ENCODE measurements at places on chromosomes 11 and 22. TPM values are rescaled to one million over a fixed set of nuclear protein-coding genes. Genes with fewer than 3 reads are reported as not detected.

DNA sequence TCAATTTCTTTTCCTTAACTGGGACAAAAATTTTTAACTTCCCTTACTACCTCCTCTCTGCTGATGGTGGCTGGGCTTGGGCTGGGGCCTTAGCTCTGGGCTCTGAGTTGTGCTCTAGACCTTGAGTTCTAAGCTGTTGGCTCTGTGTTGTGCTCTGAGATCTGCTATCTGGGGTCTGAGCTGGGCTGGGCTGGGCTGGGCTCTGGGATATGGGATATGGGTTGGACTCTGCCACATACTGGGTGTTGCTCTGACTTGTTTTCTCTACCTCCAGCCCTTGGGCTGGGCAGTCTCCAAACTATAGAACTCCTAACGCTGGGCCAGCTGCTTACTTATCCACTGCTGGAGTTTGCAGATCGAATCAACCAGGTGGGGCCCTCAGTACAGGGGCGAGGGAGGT lies 41.9 kb downstream of the DNHD1 start:
- no peaks in the 10 kb centered on the region for H3K27me3 ChIP-seq
- no peak for DNase-seq
- H3K36me3 ChIP-seq, result no peaks in the 10 kb centered on the region

The TRIM66 gene
- total RNA-seq, result 18.7 TPM

- no peak overlapping the region for H3K27ac ChIP-seq
- DNase-seq, result no peak
- H3K4me1 ChIP-seq, result no peaks in the 10 kb centered on the region
These were observed 1.2 kb upstream of the MYO7A start for GRCh38 chr11:77126861-77127234.

DNA sequence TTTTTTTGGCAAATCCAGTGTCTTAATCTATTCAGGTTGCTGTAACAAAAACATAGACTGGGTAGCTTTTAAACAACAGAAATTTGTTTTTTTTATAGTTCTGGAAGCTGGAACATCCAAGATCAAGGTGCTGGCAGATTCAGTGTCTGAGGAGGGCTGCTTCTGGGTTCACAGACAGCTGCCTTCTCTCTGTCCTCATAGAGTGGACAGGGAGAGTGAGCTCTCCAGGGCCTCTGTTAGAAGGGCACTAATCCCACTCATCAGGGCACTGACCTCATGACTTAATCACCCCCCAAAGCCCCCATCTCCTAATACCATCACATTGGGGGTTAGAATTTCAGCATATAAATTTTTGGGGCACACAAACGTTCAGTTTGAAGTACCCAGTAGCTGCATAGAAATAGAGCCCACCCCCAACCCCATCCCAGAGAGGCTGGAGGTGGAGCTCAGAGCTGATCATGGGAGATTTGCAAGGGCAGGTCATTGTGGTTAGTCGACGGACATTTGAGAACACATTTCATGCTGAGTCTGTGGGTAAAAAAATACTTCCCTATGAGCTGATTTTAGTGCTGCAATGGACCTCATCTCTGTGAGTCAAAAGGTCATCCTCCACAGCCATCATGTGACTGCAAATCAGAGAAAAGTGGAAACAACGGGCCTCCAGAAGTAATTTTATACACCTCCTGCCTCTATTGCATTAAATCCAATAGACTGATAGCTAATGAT lies 203.1 kb upstream of the CADM1 start:
- no peak overlapping the region for H3K4me3 ChIP-seq
- no peaks in the 10 kb centered on the region for H3K36me3 ChIP-seq
- H3K27ac ChIP-seq, result no peak overlapping the region
- H3K27me3 ChIP-seq, result no peaks in the 10 kb centered on the region
- H3K4me1 ChIP-seq, result no peaks in the 10 kb centered on the region

DNA sequence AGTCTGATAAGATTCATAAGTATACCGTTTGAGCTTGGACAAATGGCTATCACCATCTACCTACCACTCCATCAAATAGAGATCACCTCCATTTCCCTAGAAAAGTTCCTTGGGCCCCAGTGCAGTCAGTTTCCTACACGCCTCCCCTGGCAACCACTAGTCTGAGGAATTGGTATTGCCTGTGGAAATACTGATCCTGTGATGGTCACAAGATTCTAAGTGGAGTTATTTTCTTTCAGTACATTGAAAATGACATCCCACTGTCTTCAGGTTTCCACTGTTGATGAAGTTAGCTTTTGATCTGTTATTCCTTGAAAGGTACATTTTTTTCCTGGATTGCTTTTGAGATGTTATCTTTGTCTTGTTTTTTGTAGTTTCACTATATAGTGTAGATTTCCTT lies 4.6 kb upstream of the ACCSL start:
- no peaks in the 10 kb centered on the region for H3K4me1 ChIP-seq
- no peaks in the 10 kb centered on the region for H3K27me3 ChIP-seq
- no peak overlapping the region for H3K27ac ChIP-seq
- H3K4me3 ChIP-seq, result no peak overlapping the region
- DNase-seq, result no peak

DNA sequence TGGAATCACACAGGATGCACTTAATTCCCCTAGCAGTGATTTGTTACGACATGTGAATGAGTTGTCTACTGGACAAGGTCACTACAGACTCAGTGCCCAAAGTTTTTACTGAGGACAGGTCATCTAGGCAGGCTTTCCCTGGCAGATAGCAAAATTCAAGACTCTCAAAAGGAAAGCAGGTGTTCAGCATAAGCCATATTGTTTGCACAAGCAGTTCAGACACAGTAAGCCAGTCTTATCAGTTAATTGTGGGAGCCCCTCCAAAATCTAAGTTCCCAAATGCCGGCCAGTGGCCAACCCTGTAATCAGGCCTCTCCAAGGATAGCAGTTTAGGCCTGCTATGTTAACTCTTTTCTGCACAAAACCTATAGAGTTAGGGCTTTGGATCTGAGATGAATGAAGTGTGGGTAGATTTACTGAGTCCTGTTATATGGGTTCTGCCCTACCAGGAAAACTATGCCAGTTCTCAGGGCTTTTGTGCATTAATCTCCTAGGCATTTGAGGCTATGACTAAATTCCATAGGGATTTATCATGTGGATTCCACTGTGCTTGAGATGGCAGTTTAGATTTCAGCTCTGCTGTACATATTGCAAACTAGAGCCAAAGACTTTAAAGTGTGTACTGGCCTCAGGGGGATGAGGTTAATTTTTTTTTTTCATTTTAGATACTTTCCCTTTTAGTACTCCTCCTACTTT lies 4.8 kb upstream of the ARHGEF12 start:
- H3K4me3 ChIP-seq, result no peak overlapping the region
- peaks cover 5% of the 10 kb centered on the region for H3K36me3 ChIP-seq
- no peak for DNase-seq
- H3K27me3 ChIP-seq, result no peaks in the 10 kb centered on the region
- peaks cover 3% of the 10 kb centered on the region for H3K4me1 ChIP-seq

The DEFB131B gene
- not detected for total RNA-seq

The DSCAML1 gene
- 2.2 TPM for total RNA-seq

The ENTHD1 gene
- not detected for total RNA-seq

The NUP160 gene
- 38.2 TPM for total RNA-seq

DNA sequence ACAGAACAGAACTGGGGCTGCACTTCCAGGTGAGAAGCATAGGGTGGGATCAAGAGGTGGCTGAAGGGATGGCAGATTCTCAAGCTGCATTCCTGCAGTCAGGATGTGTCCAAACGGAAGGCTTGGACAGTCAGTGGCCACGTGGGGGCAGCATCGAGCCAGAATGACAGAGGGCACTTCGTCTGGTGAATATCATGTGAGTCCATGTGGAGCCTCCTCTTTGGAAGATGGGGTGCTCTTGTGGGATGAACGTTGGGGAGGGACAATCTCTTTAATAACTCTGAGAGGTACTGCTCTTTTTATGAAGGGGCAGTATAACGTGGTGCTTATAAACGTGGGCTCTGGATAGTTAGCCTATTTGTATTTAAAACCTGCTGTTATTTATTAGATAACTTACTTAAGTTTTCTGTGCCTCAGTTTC lies 154.9 kb upstream of the NAV2 start:
- H3K4me1 ChIP-seq, result no peaks in the 10 kb centered on the region
- no peak overlapping the region for H3K27ac ChIP-seq
- no peaks in the 10 kb centered on the region for H3K27me3 ChIP-seq
- no peaks in the 10 kb centered on the region for H3K36me3 ChIP-seq
- no peak overlapping the region for H3K4me3 ChIP-seq

- no peaks in the 10 kb centered on the region for H3K36me3 ChIP-seq
- H3K27me3 ChIP-seq, result no peaks in the 10 kb centered on the region
These were observed 11.4 kb downstream of the ACO2 start for GRCh38 chr22:41480397-41480735.

GRCh38 chr11:105229761-105230160 lies 90.2 kb upstream of the CARD18 start:
- no peaks in the 10 kb centered on the region for H3K36me3 ChIP-seq
- no peak for DNase-seq
- no peaks in the 10 kb centered on the region for H3K4me1 ChIP-seq
- no peaks in the 10 kb centered on the region for H3K27me3 ChIP-seq
- H3K27ac ChIP-seq, result no peak overlapping the region
- H3K4me3 ChIP-seq, result no peak overlapping the region

DNA sequence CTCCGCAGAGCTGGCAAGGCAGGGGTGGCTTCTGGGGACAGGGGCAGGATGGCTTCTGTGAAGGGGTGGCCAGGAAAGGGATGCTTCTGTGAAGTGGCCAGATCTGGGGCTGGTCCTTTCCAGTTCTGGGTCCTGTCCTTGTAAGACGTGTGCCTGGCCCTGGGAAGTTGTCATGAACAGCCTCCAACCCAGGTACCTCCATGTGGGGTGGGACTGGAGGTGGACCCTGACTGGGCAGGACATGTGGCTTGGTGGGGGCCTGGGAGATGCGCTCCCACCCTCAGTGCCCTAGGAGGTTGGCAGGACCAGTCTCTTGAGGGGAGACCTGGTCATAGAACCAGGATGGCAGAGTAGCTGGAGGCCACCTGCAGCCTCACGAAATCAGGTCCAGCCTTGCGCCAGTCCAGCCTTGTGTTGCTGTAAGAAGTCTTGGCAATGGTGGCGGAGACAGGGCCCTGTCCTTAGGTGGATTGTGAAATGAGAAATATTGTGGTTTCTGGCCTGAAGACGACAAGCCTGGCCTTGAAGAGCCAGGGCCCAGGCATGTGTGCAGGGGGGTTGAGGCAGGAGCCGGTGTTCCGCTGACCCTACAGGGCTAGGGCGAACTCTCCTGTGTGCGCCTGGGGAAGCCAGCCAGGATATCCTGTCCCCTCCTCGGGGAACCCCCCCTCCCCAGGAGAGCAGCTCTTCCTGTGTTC lies 2.6 kb downstream of the KCNQ1 start:
- peak; percentile 47 for DNase-seq
- no peak overlapping the region for H3K27ac ChIP-seq
- H3K36me3 ChIP-seq, result no peaks in the 10 kb centered on the region
- no peak overlapping the region for H3K4me3 ChIP-seq
- no peaks in the 10 kb centered on the region for H3K27me3 ChIP-seq

GRCh38 chr11:125157953-125158680 lies 6.4 kb upstream of the PKNOX2 start:
- no peaks in the 10 kb centered on the region for H3K27me3 ChIP-seq
- H3K4me3 ChIP-seq, result no peak overlapping the region
- DNase-seq, result peak; percentile 19
- H3K27ac ChIP-seq, result no peak overlapping the region
- H3K36me3 ChIP-seq, result no peaks in the 10 kb centered on the region

- H3K27me3 ChIP-seq, result no peaks in the 10 kb centered on the region
- DNase-seq, result peak; percentile 87
- no peak overlapping the region for H3K27ac ChIP-seq
- H3K4me1 ChIP-seq, result no peaks in the 10 kb centered on the region
- H3K4me3 ChIP-seq, result no peak overlapping the region
These were observed 19.3 kb upstream of the FXYD2 start for GRCh38 chr11:117843666-117844484.

GRCh38 chr11:10539339-10539738 lies 1.6 kb downstream of the RNF141 start:
- no peak overlapping the region for H3K4me3 ChIP-seq
- H3K27me3 ChIP-seq, result no peaks in the 10 kb centered on the region
- no peaks in the 10 kb centered on the region for H3K36me3 ChIP-seq
- no peak overlapping the region for H3K27ac ChIP-seq

- no peaks in the 10 kb centered on the region for H3K36me3 ChIP-seq
- H3K4me1 ChIP-seq, result no peaks in the 10 kb centered on the region
- H3K27me3 ChIP-seq, result no peaks in the 10 kb centered on the region
- H3K27ac ChIP-seq, result no peak overlapping the region
- peak; percentile 34 for DNase-seq
- H3K4me3 ChIP-seq, result no peak overlapping the region
These were observed 64.0 kb downstream of the KCNQ1 start for GRCh38 chr11:2508793-2509192.

The TUBA8 gene
- total RNA-seq, result 2.6 TPM

The OR8D1 gene
- not detected for total RNA-seq

All from aorta (tissue), 5 donors.